GM23248 (cell line): ENCODE measurements at places on chromosomes 2 and 18.

DNA sequence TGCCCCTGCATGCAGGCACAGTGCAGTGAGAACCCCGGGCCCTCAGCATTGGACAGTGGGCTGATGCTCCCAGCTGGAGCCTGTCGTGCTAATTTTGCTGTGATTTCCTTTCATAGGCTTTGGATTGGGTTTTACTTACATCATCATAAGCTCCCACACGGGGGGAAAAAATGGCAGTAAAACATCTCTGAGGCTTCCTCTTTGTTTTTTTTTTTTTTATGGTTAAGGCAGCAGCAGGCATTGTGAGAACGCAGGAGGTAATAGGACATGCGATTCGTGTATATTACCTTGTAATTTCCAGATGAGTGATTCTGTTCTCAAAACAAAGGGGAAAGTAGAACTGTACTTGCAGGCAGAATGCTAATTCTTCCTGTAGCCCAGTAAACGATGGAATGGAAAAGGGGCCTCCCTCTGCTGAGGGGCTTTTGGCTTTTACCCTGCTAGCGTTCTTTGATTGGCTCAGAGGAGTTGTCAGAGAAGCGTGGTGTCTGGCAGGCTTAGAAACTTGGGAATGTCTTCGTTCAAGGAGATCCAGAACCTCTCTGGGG, 89.7 kb downstream of the NPAS2 start:
- H3K36me3 ChIP-seq = no peaks in the 10 kb centered on the region
- no peaks in the 10 kb centered on the region for H3K4me1 ChIP-seq
- H3K27ac ChIP-seq = no peak overlapping the region
- H3K4me3 ChIP-seq = no peak overlapping the region

DNA sequence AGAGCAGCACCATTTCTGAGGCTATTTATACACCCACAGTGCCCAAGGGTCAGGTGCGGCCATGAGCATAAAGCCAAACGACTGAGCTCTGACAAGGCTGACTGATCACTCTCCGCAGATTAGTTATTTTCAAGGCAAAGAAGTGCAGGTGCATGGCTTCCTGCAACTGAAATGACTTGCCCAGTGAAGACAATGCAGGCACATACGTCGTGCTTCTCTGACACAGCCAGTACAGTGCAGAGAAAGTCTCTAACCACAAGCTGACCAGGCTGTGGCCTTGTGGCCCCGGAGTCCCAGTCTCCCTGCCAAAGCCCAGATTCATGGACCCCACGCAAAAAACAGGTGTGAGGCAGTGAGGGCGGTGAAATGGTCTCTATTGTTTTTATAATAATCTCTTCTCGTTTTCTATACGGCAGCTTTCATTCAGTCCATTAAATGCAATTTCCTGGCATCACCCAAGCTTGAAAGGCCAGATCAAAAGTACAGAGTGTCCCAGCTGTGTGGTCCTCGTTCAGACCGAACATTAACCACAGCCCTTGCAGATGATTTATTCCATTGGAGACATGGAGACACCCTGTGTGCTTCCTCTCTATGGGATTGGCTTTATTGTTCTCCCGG, 447.0 kb upstream of the ID2 start:
- H3K36me3 ChIP-seq = no peaks in the 10 kb centered on the region
- H3K4me1 ChIP-seq = peaks cover 2% of the 10 kb centered on the region
- H3K27me3 ChIP-seq = no peaks in the 10 kb centered on the region
- no peak for DNase-seq

GRCh38 chr18:61957801-61958516, 65.2 kb upstream of the RNF152 start:
- no peak for DNase-seq
- no peak overlapping the region for H3K27ac ChIP-seq
- H3K4me1 ChIP-seq = no peaks in the 10 kb centered on the region

GRCh38 chr2:181828122-181828705, 63.3 kb upstream of the ITPRID2 start:
- H3K27ac ChIP-seq = no peak overlapping the region
- H3K27me3 ChIP-seq = no peaks in the 10 kb centered on the region
- no peak for DNase-seq
- no peaks in the 10 kb centered on the region for H3K36me3 ChIP-seq
- H3K4me1 ChIP-seq = no peaks in the 10 kb centered on the region
- H3K4me3 ChIP-seq = no peak overlapping the region

GRCh38 chr2:20656561-20656960, 5.7 kb upstream of the HS1BP3 start:
- no peak for DNase-seq
- H3K4me3 ChIP-seq = no peak overlapping the region
- peaks cover 24% of the 10 kb centered on the region for H3K27me3 ChIP-seq
- H3K36me3 ChIP-seq = no peaks in the 10 kb centered on the region
- no peak overlapping the region for H3K27ac ChIP-seq
- peaks cover 8% of the 10 kb centered on the region; the same call in 1 of the 2 replicates for H3K4me1 ChIP-seq

GRCh38 chr2:36193680-36194079, 161.9 kb upstream of the CRIM1 start:
- no peaks in the 10 kb centered on the region for H3K27me3 ChIP-seq
- H3K36me3 ChIP-seq = no peaks in the 10 kb centered on the region
- no peak overlapping the region for H3K27ac ChIP-seq
- H3K4me3 ChIP-seq = no peak overlapping the region
- DNase-seq = no peak

DNA sequence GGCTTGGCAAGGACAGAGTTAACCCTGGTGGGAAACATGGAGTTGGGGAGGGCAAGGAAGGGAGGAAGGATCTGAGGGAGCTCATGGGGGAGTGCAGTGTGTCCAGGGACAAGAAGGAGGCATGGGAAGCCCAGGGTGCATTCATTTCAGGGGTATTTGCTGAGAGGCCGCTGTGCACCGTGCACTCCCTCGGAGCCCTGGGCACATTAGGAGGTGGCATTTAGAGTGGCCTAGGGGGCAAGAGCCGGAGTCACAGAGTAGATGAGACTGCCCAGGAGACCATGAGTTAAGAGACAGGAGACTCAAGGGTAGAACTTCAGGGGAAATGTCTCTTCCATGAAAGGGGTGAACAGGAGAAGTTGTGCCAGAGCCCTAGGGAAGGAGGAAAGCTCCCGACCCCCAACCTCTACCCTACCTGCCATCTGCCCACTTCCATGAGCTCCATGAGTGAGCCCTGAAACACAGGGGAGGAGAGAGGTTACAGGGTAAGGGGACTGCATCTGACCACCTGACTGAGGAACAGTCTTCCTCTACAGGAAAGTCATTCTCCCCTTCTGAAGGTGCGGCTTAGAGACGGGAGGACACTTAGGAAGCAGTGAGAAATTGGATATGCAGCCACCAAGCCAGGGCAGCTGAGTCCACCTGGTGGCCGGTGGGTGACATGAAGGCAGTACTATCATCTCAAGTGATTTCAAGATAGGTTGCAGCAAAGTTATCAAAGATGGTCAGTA, 58.5 kb upstream of the COPS8 start:
- peaks cover 10% of the 10 kb centered on the region for H3K4me1 ChIP-seq
- no peak overlapping the region for H3K4me3 ChIP-seq
- H3K27ac ChIP-seq = no peak overlapping the region
- peak; percentile 85 for DNase-seq
- no peaks in the 10 kb centered on the region for H3K27me3 ChIP-seq
- H3K36me3 ChIP-seq = no peaks in the 10 kb centered on the region

- DNase-seq = peak; percentile 91
- H3K4me3 ChIP-seq = peak overlapping the region; percentile 66
Measured at GRCh38 chr18:76351961-76352581, 143.0 kb downstream of the ZNF516 start.

DNA sequence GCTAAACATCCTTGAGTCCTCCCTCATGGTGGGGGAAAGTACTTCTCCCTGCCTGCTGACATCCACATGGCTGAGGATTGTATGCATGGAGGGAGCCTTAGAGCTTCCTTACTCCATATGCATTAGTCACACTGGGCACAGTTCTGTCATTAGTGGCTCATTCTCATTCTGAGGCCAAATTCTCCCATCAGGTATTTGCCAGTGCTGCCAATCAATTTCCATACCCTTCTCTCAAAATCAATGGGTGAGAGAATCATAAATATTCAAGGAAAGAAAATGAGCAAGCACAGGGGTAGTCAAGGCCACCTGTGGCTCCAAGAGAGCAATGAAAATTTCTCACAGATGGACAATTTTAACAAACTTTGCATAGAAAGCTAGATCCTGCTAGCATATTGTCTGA, 422.6 kb upstream of the SETBP1 start:
- no peaks in the 10 kb centered on the region for H3K36me3 ChIP-seq
- H3K27ac ChIP-seq = no peak overlapping the region
- DNase-seq = no peak
- H3K4me3 ChIP-seq = no peak overlapping the region

GRCh38 chr2:231278868-231279267, 80.4 kb downstream of the ARMC9 start:
- no peak overlapping the region for H3K4me3 ChIP-seq
- H3K4me1 ChIP-seq = no peaks in the 10 kb centered on the region
- H3K36me3 ChIP-seq = peaks cover 54% of the 10 kb centered on the region
- H3K27ac ChIP-seq = no peak overlapping the region
- no peaks in the 10 kb centered on the region for H3K27me3 ChIP-seq
- DNase-seq = no peak

DNA sequence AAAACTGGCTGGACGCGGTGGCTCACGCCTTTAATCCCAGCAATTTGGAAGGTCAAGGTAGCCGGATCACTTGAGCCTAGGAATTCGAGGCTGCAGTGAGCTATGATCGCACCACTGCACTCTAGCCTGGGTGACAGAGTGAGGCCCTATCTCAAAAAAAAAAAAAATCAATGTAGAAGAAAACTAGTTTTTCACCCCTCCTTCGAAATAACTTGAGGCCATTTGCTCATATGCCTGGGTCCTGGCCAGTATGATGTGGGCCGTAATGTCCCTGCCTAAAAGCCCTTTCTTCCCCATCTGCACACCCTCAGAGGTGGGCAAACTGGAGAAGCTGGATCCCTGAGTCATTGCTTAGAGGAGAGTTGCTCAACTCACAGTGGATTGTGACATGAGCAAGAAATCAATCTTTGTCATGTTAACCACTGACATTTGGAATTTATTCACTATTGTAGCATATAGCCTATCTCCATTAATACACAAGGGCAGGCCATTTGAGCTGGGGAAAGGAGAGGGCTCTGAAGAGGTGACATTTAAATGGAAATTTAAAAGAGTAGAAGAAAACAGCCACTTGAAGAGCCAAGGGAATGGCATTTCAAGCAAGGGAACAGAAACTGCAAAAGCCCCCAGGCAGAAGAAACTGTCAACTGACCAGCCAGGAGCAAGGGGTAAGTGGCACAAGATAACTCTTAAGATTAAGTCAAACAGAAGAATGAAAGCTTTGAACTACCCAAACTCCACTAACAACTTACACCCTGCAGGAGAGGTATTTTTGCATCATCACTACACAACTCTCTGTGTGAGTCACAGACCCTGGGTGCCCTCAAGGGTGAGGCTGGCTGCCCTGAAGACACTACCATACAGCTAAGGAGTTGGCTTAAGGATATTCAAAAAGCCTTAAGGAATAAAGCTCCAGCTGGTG, 7.6 kb upstream of the METTL21A start:
- peak overlapping the region; percentile 18 for H3K27ac ChIP-seq
- peak; percentile 81 for DNase-seq
- H3K4me3 ChIP-seq = no peak overlapping the region
- H3K27me3 ChIP-seq = no peaks in the 10 kb centered on the region
- H3K36me3 ChIP-seq = no peaks in the 10 kb centered on the region
- peaks cover 13% of the 10 kb centered on the region for H3K4me1 ChIP-seq

- peaks cover 9% of the 10 kb centered on the region for H3K4me1 ChIP-seq
- H3K27ac ChIP-seq = no peak overlapping the region
- H3K36me3 ChIP-seq = no peaks in the 10 kb centered on the region; the same call in 1 of the 2 replicates
Measured at GRCh38 chr2:200364142-200364541, 57.6 kb downstream of the SPATS2L start.

DNA sequence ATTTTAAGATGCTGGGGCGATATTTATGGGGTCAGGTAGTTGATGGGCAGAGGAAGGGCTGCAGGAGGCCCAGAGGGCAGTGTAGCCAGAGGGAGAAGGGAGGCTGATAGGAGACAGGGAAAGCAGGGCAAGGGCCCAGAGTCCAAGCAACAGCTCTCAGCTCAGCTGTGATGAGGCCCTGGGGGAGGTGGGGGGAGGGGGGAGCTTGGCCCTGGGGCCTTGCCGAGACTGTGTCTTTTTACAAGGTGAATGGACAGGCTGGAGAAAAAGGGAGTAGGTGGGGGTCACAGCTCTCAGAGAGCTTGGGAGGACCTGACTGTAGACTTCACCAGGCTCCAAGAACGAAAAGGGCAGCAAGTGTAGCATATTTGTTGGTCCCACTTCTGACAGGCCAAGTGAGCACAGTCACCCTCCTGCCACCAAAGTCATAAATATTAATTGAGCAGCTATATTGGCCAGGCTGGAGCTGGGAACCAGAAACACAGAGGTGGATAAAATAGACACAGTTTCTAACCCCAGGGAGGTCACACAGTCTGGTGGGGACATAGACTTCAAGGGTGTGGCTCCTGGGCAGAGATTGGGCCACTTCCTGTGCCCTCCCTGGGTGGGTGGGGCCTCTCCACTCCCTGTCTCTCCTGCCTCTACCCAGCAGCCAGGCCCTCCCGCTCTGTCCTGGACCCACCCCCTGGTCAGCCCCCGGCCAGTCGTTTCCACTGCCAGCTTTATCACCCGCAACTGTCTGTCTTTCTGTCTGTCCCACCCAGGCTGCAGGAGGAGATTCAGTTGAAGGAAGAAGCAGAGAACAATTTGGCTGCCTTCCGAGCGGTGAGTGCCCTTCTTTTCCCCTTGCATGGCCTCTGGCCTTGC, 1.4 kb downstream of the DES start:
- no peaks in the 10 kb centered on the region for H3K4me1 ChIP-seq
- H3K27ac ChIP-seq = no peak overlapping the region
- H3K4me3 ChIP-seq = no peak overlapping the region

GRCh38 chr18:2879889-2880288, 33.1 kb downstream of the EMILIN2 start:
- no peak for DNase-seq
- no peaks in the 10 kb centered on the region for H3K27me3 ChIP-seq
- H3K36me3 ChIP-seq = no peaks in the 10 kb centered on the region
- no peak overlapping the region for H3K4me3 ChIP-seq
- H3K27ac ChIP-seq = peak overlapping the region; percentile 99; the same call in 1 of the 2 replicates

GRCh38 chr2:43183743-43184142, 42.7 kb downstream of the ZFP36L2 start:
- H3K27ac ChIP-seq = no peak overlapping the region
- H3K4me1 ChIP-seq = peaks cover 15% of the 10 kb centered on the region
- no peak for DNase-seq
- H3K4me3 ChIP-seq = no peak overlapping the region
- no peaks in the 10 kb centered on the region for H3K36me3 ChIP-seq

DNA sequence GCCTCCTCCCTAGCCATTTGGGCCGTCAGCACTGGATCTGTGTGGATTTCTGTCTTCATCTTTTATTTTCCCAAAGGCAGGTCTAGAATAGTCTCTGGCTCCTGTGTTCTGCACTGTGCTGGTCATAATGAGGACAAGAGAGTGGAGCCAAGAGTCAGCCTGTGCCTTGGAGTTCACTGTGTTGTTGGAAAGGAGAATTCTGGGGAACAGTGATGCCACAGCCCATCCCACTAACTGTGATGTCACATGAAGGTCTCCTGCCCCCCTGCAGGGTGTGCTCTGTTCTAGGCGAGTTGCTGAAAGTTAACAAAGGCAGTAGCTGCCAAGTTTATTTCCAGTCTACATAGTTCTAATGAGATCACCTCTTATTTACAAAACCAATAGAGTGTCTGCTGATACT, 248.5 kb downstream of the TPGS2 start:
- DNase-seq = peak; percentile 78
- H3K27ac ChIP-seq = peak overlapping the region; percentile 80
- H3K36me3 ChIP-seq = no peaks in the 10 kb centered on the region
- no peaks in the 10 kb centered on the region for H3K27me3 ChIP-seq

- H3K27me3 ChIP-seq = no peaks in the 10 kb centered on the region
- no peak overlapping the region for H3K27ac ChIP-seq
- DNase-seq = no peak
Measured at GRCh38 chr2:43129676-43130547, 96.5 kb downstream of the ZFP36L2 start.
